ENCODE measurements at places on chromosomes 13 and 19.

GRCh38 chr19:1549332-1549945 is 18.7 kb downstream of the MEX3D start:
- no peak for DNase-seq

DNA sequence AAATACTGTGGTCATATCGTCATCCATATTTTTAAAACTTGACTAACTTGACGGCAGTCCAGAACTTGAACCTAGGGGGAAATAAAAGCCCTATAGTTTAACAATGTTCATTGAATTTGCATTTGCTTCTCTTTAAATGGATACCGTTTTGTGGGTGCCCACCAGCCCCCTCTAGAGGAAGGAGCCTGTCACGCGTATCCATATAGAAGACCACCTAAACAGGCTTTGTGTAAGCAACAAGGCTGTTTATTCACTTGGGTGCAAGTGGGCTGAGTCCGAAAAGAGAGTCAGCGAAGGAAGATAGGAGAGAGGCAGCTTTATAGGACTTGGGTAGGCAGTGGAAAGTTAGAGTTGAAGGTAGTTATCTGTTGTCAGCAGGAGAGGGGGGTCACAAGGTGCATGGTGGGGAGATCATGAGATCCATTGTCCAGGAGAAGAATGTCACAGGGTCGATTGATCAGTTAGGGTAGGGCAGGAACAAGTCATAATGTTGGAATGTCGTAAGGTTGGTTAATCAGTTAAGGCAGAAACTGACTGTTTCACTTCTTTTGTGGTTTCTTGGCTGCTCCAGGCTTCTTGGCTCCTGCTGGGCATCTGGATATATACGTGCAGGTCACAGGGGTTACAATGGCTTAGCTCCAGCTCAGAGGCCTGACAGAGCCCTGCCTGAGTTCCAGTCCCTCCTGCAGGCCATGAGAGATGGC is 42.5 kb upstream of the ANKRD10 start:
- DNase-seq, result no peak

- no peak for DNase-seq
Observed at GRCh38 chr19:33872445-33873320, 76.0 kb downstream of the KCTD15 start.

DNA sequence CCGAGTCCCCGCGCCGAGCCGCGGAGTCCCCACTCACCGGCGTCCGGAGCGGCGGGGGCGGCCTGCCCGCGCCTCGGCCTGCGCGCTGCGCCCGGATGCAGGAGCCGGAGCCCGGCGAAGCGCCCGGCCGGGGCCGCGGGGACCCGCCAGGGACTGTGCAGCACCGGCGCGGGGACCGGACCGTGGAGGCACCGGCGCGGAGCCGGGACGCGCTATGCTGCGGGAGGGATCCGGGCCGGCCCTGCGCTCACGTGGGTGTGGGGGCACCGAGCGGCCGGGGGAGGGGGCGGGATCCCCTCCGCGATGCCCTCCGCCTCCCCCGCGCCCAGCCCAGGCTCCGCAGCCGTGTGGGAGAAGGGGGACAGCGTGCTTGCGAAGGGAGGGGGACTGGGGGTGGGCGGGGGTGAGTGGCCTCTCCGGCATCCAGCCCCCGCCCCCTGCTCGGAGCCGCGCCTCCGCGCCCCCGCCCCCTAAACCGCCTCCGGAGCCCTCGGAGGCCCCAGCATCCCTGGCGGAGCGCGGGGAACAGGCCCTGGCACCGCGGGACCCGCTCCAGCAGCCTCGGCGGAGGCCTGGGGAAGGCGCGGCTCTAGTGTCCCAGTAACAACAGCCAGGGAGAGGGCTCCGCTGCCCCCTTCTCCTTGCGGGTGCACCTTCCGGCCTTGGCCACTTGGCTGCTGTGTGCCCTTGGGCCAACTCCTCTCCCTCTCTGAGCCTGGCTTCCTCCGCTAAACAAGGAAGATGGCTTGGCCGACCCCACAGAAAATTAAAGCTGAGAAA is at the start of gene SLC1A6:
Gene SLC1A6, minus strand, starts transcription at position 389 of the 780 bp plus-strand sequence. CDS start 6,954 bp downstream, outside the sequence.
- no peak for DNase-seq

DNA sequence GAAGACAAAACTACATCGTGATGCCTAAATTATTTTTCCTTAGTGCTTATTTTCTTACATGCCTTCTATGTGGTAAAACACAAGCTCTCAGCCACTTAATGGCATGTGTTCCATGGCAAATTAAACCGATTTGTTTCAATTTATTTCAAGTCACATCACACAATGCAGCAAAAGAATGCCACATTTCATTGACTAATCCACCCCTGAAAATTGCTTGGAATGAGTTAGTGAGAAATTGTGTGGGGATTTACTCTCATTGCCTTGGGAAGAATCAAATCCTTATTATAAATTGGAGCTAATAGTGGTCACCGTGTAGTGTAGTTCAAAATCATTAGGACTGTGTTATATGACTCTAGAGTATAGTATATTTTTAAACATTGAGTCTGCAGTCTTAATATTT is 485.5 kb upstream of the KLHL1 start:
- no peak for DNase-seq

- no peak for DNase-seq
Observed at GRCh38 chr13:39789451-39789850, 134.0 kb downstream of the COG6 start.

DNA sequence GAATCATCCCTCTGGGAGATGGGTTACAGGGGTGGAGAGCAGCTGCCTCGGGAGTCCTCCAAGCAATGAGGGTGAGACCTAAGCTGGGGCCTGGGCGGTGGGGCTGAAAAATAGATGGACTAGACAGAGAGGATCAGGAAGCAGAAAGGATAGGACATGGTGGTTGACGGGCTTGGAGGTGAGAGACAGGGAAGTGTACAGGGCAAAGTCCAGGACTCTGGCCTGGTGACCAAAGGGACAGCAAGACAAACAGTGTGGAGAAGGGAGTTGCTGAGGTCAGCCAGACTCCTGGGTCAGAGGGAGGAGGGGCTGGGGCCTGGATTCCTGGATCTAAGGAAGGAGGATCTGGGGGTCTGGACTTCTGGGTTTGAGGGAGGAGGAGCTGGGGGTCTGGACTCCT is 5.5 kb downstream of the PHLDB3 start:
- no peak for DNase-seq

DNA sequence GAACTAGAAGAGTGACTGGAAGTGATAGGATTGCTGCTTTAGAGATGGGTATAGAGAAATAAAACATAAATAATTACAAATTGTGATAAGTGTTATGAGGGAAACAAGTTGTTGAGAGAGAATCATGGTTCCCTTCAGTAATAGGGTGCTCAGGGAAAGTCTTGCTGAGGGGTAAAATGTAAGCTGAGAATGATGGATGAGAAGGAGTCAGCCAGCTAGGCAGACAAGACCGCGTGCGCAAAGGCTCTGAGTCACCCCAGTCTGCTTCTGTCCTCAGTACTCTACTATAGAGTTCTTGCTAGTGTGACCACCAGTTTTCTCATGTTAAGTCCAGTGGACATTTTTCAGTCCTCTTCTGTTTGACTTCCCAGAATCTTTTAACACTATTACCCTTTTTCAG is 39.5 kb downstream of the PCCA start:
- DNase-seq, result no peak

DNA sequence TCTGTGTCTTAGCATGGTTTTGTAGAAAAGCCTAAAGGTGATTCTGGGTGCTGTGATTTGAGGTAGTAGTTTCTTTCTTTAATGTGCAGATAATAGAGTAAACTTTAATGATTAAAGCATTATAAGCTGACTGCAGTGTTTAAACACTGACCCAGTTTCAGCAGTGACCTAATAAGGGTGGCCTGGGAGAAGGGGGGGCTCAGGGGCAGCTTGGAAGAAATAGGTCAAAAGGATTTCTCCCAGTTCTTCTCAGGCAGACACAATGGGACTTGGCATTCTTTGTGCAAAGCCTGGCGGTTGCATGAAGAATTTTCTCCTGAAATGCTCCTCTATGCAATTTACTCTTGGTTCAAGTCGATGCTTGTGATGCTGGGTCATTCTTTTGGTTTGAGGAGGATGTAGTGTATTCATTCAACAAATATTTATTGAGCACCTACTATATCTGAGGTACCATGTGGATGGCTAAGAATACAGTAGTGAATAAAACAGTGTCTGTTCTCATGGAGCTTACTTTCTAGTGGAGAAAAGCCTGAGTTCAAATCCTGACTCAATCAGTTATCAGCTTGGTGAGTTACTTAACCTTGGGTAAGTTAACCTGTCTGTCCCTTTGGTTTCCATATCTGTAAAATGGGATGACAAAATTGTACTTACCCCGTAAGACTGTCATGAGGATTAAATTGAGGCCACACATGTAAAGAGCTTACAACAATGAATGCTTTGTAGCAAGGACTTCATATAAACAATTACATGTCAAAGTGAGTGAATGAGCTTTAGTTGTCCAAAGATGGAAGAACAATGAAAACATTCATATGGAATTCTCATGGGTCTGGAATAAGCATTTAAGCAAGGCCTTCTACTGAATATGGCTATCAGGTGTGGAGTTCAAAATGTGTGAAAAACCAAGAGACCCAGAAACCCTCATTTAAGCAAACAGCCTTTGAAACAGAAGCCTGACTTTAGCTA is 210.2 kb downstream of the KCNRG start:
- no peak for DNase-seq

- DNase-seq, result no peak
Observed at GRCh38 chr13:112457485-112457884, 81.3 kb downstream of the SPACA7 start.

DNA sequence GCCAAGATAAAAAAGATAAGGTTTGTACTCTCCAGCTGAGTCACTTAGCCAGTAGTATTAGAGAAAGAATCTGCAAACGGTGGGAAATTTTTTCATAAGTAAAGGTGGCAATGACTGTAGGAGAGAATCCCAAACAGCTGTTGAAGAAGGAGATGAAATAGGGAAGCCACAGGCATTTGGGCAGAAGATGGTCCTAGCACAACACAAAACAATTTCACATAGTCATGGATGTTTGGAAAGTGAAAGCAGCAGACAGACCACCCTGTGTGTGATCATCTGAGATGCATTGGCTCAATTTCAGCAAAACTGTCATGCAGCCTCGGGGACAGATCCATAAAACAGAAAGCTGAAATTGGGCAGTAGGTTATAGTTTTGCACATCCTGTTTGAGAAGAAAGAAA is 2832.4 kb downstream of the PCDH9 start:
- DNase-seq, result no peak

DNA sequence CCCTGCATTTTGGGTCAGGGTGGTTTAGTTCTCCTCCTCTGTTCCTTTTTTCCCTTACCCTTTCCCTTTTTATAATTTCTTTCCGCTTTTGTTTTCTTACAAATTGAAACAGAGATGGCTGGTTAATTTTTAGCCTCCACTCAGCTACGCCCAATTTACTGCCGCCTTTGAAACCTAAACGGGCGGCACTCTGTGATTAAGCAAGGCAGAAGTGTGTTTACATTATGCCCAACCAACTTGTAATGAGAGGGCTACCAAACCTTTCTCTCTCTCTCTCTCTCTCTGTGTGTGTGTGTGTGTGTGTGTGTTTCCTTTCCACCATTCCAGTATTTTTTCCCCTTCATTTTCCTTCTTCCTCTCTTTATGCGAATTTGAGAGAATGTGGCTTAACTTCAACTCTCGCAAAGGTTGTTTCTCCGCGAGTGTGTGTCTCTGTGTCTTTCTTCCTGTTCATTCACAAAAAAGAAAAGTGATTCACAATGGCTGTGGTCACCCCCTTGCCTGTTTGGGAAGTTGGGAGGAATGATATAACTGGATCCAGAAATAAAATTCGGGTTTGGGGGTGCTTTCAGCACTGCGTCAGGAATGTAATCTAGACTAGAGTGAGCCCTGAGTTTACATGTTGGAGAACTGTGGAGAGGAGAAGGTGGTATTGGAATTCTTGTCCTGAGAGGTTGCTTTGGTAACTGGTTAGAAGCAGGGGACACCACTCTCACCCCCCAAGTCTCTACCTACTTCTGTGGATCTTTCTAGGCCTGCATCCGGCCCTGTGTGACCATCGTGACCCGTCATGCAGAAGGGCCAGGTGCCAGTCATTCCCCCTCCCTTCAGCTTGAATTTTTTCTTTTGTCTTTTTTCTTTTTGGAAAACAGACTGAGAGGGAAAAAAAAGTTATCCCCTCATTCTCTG is 31.4 kb downstream of the NFIX start:
- DNase-seq, result no peak

GRCh38 chr19:50207730-50208129 is 4.3 kb downstream of the MYH14 start:
- DNase-seq, result no peak

DNA sequence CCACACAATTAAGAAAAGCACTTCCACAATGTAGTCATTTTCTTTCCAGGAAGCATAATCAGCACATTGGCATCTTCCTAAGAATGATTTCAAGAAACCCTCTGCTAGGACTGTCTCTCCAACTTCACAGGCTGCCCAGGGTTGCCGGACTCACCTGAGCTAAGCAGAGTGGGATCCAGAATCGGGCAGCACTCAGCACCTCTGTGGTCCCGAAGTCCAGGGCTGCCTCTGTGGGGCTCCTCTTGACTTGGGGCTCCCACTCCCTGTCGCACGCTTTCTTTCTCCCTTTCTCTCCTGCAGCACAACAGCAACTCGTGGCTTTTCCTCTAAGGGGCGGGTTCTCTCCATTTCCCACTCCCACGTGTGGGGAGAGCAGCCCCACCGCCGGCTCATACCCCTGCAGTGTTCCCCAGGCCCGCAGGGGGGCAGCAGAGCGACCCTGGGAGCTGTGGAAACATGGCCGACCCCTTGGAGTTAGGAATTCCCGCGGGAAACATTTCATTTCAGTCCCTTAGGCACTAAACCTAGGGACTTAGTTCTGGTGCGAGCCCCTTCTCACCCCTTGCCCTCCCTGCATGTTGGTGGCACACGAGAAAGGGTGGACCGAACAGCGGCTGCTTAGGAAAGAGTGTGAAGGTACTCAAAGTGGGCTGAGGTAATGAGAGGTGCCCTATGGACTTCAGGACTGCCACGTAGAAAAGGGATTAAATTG is at the start of gene TMEM272:
Gene TMEM272, minus strand, starts transcription at position 316 of the 712 bp plus-strand sequence. CDS start 6,647 bp downstream, outside the sequence.
- no peak for DNase-seq

DNA sequence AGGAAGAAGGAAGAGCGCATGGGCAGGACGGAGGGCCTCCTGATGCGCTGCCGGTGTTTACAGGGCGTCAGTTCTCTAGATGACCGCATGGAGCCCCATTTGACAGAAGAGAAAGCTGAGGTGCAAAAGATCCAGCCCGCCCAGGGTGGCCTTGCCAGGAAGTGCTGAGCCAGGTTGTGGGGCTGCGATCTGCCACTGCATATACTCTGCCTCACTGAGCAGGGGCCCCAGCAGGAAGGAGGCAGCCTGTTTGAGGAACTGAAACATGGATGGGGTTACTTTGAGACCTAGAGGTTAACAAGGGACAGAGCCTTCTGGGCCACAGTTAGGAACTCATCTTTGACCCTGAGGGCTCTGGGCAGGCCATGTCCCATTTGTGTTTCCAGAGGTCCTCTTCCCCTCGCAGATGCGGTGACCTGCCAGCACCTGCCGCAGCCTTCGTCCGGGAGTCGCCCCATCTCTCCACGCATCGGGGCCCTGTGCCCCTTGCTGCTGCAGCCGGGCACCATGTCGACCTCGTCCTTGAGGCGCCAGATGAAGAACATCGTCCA is 3.2 kb downstream of the EPN1 start:
- no peak for DNase-seq

GRCh38 chr13:37681281-37682032 is 82.9 kb upstream of the POSTN start:
- DNase-seq, result no peak

- no peak for DNase-seq
Observed at GRCh38 chr19:20388706-20389225, 176.8 kb downstream of the ZNF737 start.

Measured in HFF-Myc (cell line).